ENCODE measurements at places on chromosomes 4 and X.
A peak's percentile ranks its signal among the peaks of the same experiment; 100 is the strongest.

- no peak for DNase-seq
Measured at GRCh38 chrX:154367474-154368308, 6.7 kb downstream of the FLNA start.

GRCh38 chrX:42975906-42976305 is 197.9 kb upstream of the PPP1R2C start:
- DNase-seq: no peak

- DNase-seq: no peak
Measured at GRCh38 chrX:122046226-122046625, 998.8 kb downstream of the GLUD2 start.

DNA sequence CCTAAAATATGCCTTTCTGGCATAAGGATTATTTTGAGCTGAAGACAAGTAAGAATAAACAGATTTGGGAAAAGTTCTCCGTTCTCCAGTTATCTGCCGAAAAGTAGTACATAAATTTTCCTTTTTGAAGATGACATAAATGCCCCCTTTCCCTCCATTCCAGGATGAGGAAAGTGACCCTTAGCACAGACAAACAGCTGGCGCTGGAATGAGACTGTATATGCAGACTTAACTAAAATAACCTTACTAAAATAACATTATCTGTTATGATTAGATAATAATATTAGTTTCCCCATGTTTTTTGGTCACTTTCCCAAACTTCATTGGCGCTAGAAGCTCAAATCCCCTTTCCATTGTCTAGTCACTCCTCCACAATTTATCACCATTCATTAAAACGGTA is 21.5 kb downstream of the PDGFC start:
- no peak for DNase-seq

GRCh38 chr4:140126261-140126660 is 27.7 kb downstream of the MAML3 start:
- no peak for DNase-seq

DNA sequence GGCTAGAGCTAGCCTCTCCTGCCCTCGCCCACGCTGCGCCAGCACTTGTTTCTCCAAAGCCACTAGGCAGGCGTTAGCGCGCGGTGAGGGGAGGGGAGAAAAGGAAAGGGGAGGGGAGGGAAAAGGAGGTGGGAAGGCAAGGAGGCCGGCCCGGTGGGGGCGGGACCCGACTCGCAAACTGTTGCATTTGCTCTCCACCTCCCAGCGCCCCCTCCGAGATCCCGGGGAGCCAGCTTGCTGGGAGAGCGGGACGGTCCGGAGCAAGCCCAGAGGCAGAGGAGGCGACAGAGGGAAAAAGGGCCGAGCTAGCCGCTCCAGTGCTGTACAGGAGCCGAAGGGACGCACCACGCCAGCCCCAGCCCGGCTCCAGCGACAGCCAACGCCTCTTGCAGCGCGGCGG is at the start of gene AR:
Gene AR (plus strand): TSS at position 204 of the 400 bp plus-strand sequence. CDS start 1,126 bp downstream, outside the sequence.
- no peak for DNase-seq

DNA sequence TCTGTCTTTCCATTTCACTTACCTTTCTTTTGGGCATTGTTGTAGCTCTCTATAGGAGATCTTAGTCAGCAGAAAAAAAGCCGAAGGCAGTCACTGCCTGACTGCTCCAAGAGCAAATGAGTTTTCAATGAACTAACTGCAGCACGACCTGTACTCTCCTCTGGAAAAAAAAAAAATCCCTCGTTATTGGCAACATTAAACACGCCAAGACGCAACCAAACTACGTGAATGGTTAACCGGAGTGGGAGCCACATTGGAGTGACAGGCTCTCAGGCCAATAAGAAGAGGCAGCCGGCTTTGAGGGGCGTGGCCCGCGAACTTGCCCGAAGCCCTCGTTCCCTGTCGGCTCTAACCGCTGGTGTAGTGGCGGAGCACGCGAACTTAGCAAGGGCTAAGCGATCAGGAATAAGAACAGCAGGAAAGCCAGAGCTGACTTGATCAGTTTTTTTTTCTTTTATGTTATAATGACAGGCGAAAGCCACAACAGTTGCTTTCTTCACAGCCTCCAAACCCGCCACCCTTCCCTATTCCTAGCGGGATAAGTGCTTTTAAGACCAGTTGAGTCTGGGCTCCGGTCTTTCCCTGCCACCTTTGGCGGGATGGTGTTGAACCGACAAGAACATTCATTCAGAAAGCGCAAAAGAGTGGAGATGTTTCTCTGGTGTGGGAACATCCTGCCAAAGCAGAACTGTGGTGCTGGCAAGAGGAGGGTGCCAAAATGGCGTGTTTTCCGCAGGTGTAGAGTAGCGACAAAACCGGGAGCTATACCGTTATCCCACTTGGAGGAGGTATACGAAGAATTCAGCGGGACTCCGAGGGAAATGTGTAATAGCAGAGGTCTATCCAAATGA is 80.0 kb downstream of the HMGN5 start:
- DNase-seq: peak; percentile 62

DNA sequence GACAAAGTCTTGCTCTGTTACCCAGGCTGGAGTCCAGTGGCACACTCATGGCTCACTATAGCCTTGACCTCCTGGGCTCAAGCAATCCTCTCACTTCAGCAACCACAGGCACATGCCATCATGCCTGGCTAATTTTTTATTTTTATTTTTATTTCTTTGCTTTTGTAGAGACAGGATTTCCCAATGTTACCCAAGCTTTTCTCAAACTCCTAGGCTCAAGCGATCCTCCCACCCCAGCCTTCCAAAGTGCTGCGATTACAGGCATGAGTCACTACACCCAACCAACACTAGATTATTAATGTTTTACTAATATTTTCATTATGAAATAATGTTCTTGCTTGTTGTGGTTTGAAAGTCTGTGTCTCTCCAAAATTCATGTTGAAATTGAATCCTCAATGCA is 5.2 kb upstream of the ACTRT1 start:
- no peak for DNase-seq

- DNase-seq: no peak
Measured at GRCh38 chrX:9907645-9908387, 59.3 kb upstream of the CLDN34 start.

DNA sequence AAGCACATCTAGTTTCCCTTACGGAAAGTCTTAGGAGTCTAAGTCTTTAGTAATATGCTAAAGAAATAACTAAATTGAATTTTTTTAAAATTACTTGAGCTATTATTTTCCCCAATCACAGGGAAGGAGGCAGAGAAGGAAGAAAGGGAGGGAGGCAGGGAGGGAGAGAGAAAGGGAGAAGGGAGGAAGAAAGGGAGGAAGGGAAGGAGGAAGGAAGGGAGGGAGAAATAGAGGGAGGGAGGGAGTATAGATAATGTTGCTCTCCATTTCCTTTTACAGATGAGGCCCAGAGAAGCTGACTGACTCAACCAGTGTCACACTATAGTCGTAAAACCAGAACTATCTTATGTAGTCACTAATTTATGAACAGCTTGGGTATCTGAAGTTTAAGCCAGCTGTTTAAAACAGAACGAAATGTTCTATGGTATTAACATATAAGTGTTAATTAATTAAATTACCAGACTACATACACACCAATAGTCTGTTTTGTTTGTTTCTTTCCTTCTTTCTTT is 14.6 kb downstream of the SH3RF1 start:
- no peak for DNase-seq

DNA sequence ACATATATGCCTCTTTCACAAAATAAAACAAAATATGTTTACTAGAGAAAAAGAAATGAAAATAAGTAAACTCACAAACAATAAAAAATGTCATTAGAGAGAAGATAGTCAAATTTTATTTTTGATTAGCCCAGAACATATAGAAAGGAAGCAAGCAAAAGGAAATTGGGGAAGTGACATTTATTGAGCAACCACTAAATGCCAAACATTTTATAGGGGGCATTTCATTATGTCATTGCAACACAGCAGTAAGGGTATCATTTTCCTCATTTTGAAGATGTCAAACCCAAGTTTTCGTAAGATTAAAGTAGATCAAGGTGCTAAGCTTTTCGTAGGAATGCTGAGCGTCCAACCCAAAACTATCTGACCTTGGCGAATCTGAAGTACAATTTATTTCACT is 1331.5 kb upstream of the PABPC4L start:
- DNase-seq: no peak

GRCh38 chrX:38117485-38117884 is 103.2 kb downstream of the SRPX start:
- no peak for DNase-seq

- no peak for DNase-seq
Measured at GRCh38 chr4:154491341-154492271, at the start of gene DCHS2. Gene DCHS2 (minus strand): TSS chr4:154491799. CDS start chr4:154491355, 444 bp downstream.

DNA sequence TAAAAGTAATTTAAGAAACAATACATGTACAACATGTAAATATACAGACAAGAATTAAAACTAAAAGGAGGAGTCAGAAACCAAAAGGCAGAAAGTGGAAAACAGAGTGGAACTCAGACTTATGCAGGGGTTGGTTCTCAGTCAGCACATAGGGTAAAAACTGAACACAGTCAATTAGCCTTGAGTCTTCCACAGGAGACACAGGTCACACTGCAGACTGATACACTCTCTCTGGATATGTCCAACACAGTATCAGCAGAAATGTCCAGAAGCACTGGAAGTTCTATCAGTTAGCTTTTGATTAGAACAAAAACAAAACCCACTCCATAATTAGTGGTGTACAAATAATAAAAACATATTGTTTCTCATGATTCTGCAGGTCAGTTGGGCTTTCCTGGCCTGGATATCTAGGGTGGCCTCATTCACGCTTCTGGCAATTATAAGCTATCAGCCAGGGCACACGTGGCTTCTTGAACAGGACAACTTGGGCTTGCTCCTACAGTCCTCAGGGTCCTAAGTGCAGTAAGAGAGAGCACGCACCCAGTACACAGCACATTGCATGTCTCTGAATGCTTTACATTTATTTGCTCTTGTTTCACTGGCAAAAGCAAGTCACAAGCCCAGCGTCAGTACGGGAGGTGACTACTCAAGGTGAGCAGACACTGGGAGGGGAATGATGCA is 21.6 kb downstream of the TEC start:
- DNase-seq: no peak

- no peak for DNase-seq
Measured at GRCh38 chr4:86870442-86871069, 21.4 kb upstream of the SLC10A6 start.

DNA sequence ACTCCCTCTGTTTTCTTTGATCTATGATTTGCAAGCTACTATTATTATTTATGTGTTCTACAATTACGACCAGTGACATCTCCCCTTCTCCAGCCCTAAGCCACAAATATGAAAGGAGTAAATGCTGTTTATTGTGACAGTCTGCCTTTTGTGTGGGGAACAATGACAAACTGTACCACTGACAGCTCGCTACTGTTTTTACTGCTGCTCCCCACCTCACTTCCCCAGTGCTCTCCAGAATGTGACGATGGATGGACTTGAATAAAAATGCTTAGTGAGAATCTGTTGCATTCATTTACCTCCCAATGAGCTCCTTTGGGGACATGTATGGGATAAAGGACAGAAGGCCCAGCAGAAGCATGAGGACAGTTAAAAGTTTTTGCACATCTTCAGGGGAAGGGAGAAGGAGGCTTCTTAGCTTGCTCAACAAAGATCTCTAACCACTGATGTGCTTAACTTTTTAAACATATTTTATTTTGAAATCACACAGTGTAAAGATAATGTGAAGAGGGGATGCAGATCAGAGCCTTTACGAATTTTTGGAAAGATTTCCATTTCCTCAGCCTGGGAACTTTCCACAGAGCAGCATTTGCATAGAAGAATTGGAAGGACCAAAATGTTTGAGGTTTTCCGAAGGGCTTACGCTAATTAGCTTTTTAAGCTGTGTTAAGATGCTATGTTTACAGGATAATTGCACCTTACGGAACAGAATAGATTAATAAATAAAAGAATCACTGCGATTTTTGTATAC is 485.1 kb upstream of the TENM3 start:
- no peak for DNase-seq

GRCh38 chrX:68503836-68504636 is 5.2 kb downstream of the YIPF6 start:
- no peak for DNase-seq

GRCh38 chr4:153929675-153930074 is 140.8 kb upstream of the SFRP2 start:
- DNase-seq: no peak

DNA sequence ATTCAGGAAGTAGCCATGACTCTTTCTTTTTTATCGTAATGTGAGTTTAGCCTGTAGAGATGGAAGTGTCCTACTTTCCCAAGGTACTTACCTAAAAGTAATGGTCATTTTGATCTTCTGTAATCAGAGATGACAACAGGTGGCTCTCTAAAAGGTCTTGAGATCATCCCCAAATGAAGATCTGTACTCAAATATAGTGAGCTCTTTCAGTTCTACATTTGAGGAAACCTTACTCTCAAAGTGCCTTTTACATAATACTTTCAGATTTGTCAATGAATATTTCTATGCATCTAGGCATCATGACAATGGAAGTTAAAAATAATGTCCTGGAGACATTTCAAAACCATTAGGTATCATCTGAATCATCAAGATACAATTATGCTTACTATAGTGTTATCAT is 17.2 kb upstream of the MND1 start:
- DNase-seq: no peak

DNA sequence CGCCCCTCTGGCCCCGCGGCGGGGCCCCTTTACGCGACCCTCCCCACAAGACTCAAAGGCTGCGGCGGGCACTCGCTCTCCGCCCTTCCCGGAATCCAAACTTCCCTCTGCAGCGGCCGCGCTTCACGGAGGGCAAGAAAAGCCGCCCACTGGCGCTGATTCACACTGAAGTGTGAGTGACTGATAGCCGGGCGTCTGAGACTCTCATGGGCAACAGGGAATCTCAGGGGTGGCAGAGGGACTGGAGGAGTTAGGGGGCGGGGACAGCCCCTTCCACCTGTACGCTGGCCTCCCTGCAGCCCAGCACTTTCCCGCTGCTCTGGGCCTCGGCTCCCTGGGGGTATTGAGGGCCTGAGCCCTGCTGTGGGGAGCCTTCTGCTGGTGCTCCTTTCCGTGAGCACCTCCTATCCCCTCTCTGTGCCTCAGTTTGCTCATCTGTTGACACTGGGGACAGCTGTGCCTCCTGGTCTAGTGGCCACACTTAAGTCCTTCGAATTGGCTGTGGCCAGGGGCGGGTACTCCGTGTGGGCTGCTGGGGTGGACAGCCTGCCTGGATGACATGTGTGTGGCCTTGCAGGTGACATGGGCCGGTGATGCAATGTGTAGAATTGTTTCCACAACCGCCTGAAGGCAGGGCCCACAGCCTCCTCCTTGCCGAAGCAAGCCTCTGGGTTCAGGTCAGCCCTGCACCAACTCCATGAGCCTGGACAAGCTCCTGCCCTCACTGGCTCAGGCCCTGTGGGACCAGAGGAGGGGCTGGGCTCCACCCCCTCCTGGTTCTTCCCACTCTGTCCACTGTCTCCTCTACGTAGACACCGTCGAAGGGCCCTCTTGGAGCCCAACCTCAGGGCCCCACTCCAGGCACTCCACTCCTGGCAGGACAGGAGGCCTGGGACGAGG is 951 bp downstream of the SH3BP2 start:
- DNase-seq: no peak

- DNase-seq: no peak
Measured at GRCh38 chrX:103651151-103651773, 22.5 kb downstream of the TCEAL1 start.

DNA sequence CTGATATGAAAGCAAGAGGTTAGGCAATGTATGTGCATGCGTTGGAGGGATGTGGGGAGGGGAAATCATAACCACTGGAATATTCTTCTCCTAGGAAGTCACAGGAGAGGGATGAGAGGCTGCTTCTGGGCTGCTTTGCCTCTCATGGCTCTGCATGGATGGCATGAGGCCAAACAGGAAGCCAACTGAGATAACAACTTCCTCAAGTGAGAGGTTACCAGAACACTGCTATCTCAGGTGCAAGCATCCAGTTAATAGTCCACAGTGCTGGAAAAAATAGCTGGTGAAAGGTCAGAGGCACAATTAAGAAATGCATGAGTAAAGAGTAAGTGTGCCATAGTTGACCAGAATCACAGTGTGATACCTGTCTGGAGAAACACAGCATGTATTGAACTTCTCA is 113.3 kb downstream of the ELOVL6 start:
- no peak for DNase-seq
